B cell (primary cell): ENCODE measurements at places on chromosomes 7 and 10. TPM values are rescaled to one million over a fixed set of nuclear protein-coding genes. Genes with fewer than 3 reads are reported as not detected.

Gene CUBN
- polyA plus RNA-seq, result 4.7 and 5.7 TPM in 2 replicates

Gene FAM25A
- not detected in 2 replicates for polyA plus RNA-seq

Gene CHAT
- polyA plus RNA-seq, result not detected in 2 replicates

Gene PLXNA4
- 0.03 TPM in 1 of 2 replicates, not detected in the other for polyA plus RNA-seq

Gene KBTBD2
- polyA plus RNA-seq, result 38.9 and 89.3 TPM in 2 replicates

Gene BTBD16
- polyA plus RNA-seq, result not detected in 2 replicates

Gene NANOS1
- polyA plus RNA-seq, result 0.03 and 0.16 TPM in 2 replicates

Gene IGF2BP3
- 0.50 and 0.63 TPM in 2 replicates for polyA plus RNA-seq

Gene IDI2
- not detected in 2 replicates for polyA plus RNA-seq

Gene SPDYE5
- 0.10 and 0.27 TPM in 2 replicates for polyA plus RNA-seq

Gene PKD2L1
- 0.37 and 0.48 TPM in 2 replicates for polyA plus RNA-seq

Gene NEUROD6
- polyA plus RNA-seq, result not detected in 2 replicates

Gene DNAJB9
- 23.1 and 34.6 TPM in 2 replicates for polyA plus RNA-seq

Gene OAT
- polyA plus RNA-seq, result 13.9 and 44.9 TPM in 2 replicates

Gene CTNNA3
- polyA plus RNA-seq, result 0.01 TPM in 1 of 2 replicates, not detected in the other

Gene CALML5
- not detected in 2 replicates for polyA plus RNA-seq

Gene DPP6
- polyA plus RNA-seq, result not detected in 2 replicates

Gene SPDYE6
- polyA plus RNA-seq, result not detected in 2 replicates

Gene PCLO
- polyA plus RNA-seq, result 0.01 and 0.27 TPM in 2 replicates

Gene OR9A2
- not detected in 2 replicates for polyA plus RNA-seq

Gene NAPEPLD
- 3.8 and 3.9 TPM in 2 replicates for polyA plus RNA-seq

Gene NKX6-2
- not detected in 2 replicates for polyA plus RNA-seq

Gene VOPP1
- 44.7 and 53.2 TPM in 2 replicates for polyA plus RNA-seq

Gene GPR146
- 4.2 and 16.7 TPM in 2 replicates for polyA plus RNA-seq

Gene PSD
- 0.40 and 0.52 TPM in 2 replicates for polyA plus RNA-seq

Gene TAF5
- 2.4 and 3.8 TPM in 2 replicates for polyA plus RNA-seq

Gene CCDC3
- not detected in 2 replicates for polyA plus RNA-seq

Gene COL28A1
- 0.18 and 0.50 TPM in 2 replicates for polyA plus RNA-seq

Gene ADRA2A
- polyA plus RNA-seq, result 0.01 and 0.03 TPM in 2 replicates

Gene CUEDC2
- 49.4 and 57.4 TPM in 2 replicates for polyA plus RNA-seq

Gene HSPA12A
- 0.26 and 2.1 TPM in 2 replicates for polyA plus RNA-seq

Gene THSD7A
- not detected in 2 replicates for polyA plus RNA-seq

Gene FAM24B
- polyA plus RNA-seq, result 23.0 and 23.4 TPM in 2 replicates

Gene AGR2
- polyA plus RNA-seq, result not detected in 2 replicates

Gene PTPRN2
- 3.2 and 5.0 TPM in 2 replicates for polyA plus RNA-seq

Gene ZNF503
- 0.04 and 0.16 TPM in 2 replicates for polyA plus RNA-seq

Gene SMKR1
- polyA plus RNA-seq, result 0.58 and 0.66 TPM in 2 replicates

Gene C10orf95
- 0.36 and 0.63 TPM in 2 replicates for polyA plus RNA-seq

Gene CPVL
- 1.3 and 2.6 TPM in 2 replicates for polyA plus RNA-seq

Gene CAMK2G
- 45.9 and 48.7 TPM in 2 replicates for polyA plus RNA-seq

Gene HMX2
- not detected in 2 replicates for polyA plus RNA-seq
